ENCODE measurements at places on chromosomes 12 and 14. TPM values are rescaled to one million over a fixed set of nuclear protein-coding genes. Genes with fewer than 3 reads are reported as not detected.

Gene ENDOU
- polyA plus RNA-seq: 0.06 TPM

Gene AMHR2
- polyA plus RNA-seq: not detected

Gene HOXC13
- polyA plus RNA-seq: 1.0 TPM

Gene BHLHE41
- 4.0 TPM for polyA plus RNA-seq

Gene LRRK2
- 1.5 TPM for polyA plus RNA-seq

Gene HELB
- polyA plus RNA-seq: 1.2 TPM

Gene COX8C
- polyA plus RNA-seq: not detected

Gene LMNTD1
- 0.76 TPM for polyA plus RNA-seq

Gene VWF
- 0.06 TPM for polyA plus RNA-seq

Gene HIP1R
- 5.7 TPM for polyA plus RNA-seq

Gene NCKAP5L
- 13.2 TPM for polyA plus RNA-seq

Gene MGP
- polyA plus RNA-seq: 116 TPM

Gene ZNF740
- 15.7 TPM for polyA plus RNA-seq

Gene SYCP3
- polyA plus RNA-seq: not detected

Gene CPNE6
- not detected for polyA plus RNA-seq

Gene PLEKHG7
- not detected for polyA plus RNA-seq

Gene SOX5
- 0.13 TPM for polyA plus RNA-seq

Gene RPGRIP1
- polyA plus RNA-seq: not detected

Gene LRFN5
- 0.07 TPM for polyA plus RNA-seq

Gene DDX24
- 147 TPM for polyA plus RNA-seq

Gene SRSF9
- 108 TPM for polyA plus RNA-seq

Gene FAM177A1
- polyA plus RNA-seq: 48.4 TPM

Gene HSPA2
- polyA plus RNA-seq: 64.1 TPM

Gene PTGER2
- 0.43 TPM for polyA plus RNA-seq

Gene HNRNPA1
- polyA plus RNA-seq: 569 TPM

Gene ACAD10
- polyA plus RNA-seq: 15.4 TPM

Gene PPM1H
- 3.6 TPM for polyA plus RNA-seq

Gene A2M
- 171 TPM for polyA plus RNA-seq

Gene IL26
- not detected for polyA plus RNA-seq

Gene CATSPERB
- not detected for polyA plus RNA-seq

Gene KRR1
- 10.4 TPM for polyA plus RNA-seq

Gene NFATC4
- polyA plus RNA-seq: 151 TPM

Gene P2RX7
- polyA plus RNA-seq: 0.13 TPM

Gene ACSM4
- not detected for polyA plus RNA-seq

Gene POTEG
- polyA plus RNA-seq: not detected

Gene KRT72
- polyA plus RNA-seq: not detected

Gene SLC5A8
- not detected for polyA plus RNA-seq

Gene TTC9
- polyA plus RNA-seq: 0.32 TPM

Gene IRAK3
- polyA plus RNA-seq: 3.1 TPM

Gene ZNF641
- 7.6 TPM for polyA plus RNA-seq

Gene KRT75
- polyA plus RNA-seq: not detected

Gene HECTD4
- 7.3 TPM for polyA plus RNA-seq

Gene C12orf54
- polyA plus RNA-seq: not detected

Gene PPP1R1A
- polyA plus RNA-seq: not detected

Gene KCNH3
- polyA plus RNA-seq: 0.02 TPM

Gene CHGA
- not detected for polyA plus RNA-seq

Gene TAMALIN
- polyA plus RNA-seq: 0.96 TPM

Gene ITGA7
- 9.4 TPM for polyA plus RNA-seq

Gene TGM1
- 0.97 TPM for polyA plus RNA-seq

Gene RNF212B
- not detected for polyA plus RNA-seq

Gene KLHL28
- polyA plus RNA-seq: 5.7 TPM

Gene DPPA3
- not detected for polyA plus RNA-seq

Gene GLTP
- 35.1 TPM for polyA plus RNA-seq

Gene ABCD2
- not detected for polyA plus RNA-seq

Gene KRT5
- polyA plus RNA-seq: not detected
